ENCODE measurements at places on chromosomes 5 and 9.

GRCh38 chr5:90570034-90570433 is 11.4 kb downstream of the ADGRV1 start:
- no peak for DNase-seq

DNA sequence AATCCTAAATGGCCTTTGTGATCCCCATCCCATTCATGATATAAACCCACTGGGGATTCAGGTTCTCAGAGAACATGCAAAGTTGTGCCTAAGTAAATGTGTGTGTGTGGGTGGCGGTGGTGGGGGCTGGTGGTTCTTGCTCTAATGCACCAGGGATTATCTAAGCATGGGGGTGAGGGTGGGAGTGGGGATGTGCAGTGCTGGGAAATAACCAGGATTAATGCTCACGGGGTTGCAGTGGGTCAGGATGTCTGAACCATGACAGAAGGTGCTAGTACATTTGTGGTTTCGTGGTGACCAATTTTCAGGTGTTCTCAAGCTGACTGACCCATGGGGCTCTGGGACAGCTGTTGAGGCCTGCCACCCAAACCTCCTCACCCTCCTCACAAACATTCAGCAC is 101.0 kb downstream of the ZNF608 start:
- DNase-seq, result no peak

DNA sequence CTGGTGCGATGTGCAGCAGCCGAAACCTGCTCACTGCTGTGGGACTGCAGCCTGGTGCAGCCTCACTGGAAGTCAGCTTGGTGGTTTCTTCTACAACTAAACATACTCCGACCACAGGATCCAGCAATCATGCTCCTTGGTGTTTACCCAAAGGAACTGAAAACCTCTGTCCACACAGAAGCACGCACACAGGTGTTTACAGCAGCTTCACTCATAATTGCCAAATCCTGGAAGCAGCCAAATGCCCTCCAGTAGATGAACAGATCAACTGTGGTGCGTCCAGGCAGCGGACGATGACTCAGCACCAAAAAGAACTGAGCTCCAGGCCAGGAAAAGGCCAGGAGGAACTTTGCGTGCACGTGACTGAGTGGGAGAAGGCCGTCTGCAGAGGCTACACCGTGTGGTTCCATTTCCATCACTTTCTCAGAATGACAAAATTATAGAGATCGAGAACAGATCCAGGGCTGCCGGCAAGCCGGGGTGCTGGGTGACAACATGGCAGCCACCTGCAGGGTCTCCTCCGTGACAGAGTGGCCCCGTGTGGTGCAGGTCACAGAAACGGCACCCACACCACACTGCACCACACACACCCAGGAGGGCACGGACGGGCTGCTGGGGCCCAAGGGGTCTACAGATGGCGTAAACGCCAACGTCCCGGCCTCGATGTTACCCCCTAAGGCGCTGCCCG is 23.1 kb upstream of the NSMF start:
- peak; percentile 83 for DNase-seq

GRCh38 chr5:9329125-9329524 is 216.8 kb downstream of the SEMA5A start:
- no peak for DNase-seq

DNA sequence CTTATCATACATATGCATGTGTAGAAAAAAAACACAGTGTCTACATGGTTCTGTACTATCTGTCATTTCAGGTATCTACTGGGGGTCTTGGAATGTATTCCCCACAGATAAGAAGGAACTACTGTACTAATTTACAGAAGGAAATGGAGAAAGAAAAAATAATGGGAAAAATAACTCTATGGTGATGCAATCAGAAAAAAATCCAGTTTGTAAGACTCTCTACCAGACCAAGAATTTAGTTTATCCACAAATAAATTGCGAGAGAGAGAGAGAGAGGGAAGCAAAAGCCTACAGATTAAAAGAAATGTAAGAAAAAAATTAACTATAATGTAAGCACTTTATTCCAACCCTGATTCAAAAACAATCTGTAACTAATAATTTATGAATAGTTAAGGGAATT is 708.6 kb upstream of the ZNF608 start:
- DNase-seq, result no peak

- no peak for DNase-seq
These were observed 157.5 kb upstream of the HAPLN1 start for GRCh38 chr5:83877911-83878706.

- DNase-seq, result peak; percentile 91
These were observed at the start of gene LOX for GRCh38 chr5:122078116-122079110. Gene LOX (minus strand): TSS chr5:122078259. CDS start chr5:122077985, 274 bp downstream.

DNA sequence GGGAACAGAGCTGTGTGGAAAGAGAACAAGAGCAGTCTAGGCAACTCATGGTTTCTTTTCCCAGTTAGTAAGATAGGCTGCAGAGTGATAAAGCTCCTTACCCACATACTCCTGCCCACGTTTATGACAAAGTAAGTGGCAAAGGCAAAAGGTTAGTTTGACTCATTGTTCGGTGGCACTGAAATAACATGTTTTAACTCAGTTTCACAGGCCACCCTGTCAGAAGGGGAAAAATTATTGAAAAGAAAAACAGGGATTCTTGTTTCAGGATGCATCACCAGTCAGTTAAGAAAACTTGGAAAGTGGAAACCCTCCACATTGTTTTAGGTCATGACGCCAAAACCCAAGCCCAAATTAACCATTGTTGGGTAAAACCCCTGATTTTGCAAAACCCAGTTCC is 22.3 kb upstream of the DAB2 start:
- no peak for DNase-seq

GRCh38 chr5:168291964-168292785 is 730 bp downstream of the WWC1 start:
- DNase-seq, result no peak

DNA sequence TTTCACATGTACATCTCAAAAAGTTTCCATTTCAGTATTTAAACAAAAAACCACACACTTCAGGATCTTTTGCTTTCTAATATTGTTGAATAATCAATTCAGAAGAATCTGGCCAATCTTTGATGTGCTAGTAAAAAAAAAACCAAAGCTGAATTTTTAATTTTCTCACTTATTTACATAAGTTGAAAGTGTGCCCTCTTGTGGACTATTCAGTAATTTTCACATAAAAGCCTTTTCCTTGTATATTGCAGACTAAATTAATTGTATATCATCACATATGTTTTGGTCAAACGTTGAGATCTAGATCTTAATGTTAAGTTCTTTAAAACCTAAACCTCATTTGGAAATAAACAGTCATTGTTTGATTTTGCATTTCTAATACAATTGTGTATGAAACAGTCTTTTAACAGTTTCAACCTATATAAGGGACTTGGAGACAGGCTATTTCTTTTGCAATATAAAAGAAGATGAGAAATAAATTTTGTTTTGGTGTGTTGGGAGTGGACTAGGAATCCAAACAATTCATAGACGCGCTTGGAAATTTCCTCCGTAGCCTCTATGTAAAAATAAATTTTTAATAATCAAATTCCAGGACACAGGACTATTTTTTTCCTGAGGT is 68.1 kb downstream of the NIPBL start:
- peak; percentile 24 for DNase-seq

GRCh38 chr5:132438917-132439316 is 51.7 kb downstream of the IRF1 start:
- DNase-seq, result no peak

- DNase-seq, result no peak
These were observed 38.9 kb upstream of the STX17 start for GRCh38 chr9:99867536-99867935.

DNA sequence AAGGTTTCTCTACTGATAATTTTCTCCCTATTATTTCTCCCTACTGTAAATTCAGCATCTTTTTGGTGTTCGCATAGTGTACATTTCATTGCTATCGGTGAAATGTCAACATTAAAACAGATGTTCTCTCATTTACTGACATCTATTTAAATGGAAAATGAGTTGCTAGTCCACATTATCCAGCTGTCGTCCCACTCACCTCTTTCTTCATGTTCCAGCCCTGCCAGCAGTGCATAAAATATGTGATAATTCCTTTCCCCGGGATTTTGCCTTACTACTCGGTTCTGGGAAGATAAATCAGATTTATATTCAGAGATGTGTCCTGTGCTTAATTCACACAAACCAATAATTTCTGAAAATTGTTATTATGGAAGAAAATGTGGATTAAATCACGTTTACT is 155.8 kb downstream of the MYO10 start:
- no peak for DNase-seq

GRCh38 chr9:16335788-16336580 is 534.5 kb downstream of the BNC2 start:
- peak; percentile 95 for DNase-seq

GRCh38 chr5:120037451-120037850 is 408.1 kb downstream of the FAM170A start:
- no peak for DNase-seq

GRCh38 chr9:19660019-19660418 is 128.8 kb downstream of the SLC24A2 start:
- no peak for DNase-seq

GRCh38 chr5:100794844-100795243 is 108.2 kb downstream of the ST8SIA4 start:
- DNase-seq, result no peak

DNA sequence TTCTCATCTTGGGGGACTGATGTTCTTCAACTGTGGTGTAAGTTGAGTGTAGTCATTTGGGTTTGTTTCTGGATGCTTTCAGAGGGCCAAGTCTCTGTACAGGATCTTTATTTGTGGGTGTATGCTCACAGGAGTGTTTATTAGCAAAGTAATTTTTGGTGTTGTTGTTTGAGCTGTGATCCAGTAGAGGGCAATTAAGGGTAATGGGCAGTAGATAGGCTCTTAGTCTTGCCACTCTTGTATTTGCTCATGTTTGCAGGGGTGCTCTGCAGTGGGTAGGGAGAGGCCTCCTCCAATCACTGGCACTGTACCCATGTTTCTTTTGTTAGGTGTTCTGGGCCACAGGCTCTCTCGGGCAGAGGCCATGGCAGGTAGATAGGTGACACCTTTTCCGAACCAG is 45.9 kb upstream of the ITGA2 start:
- DNase-seq, result no peak

DNA sequence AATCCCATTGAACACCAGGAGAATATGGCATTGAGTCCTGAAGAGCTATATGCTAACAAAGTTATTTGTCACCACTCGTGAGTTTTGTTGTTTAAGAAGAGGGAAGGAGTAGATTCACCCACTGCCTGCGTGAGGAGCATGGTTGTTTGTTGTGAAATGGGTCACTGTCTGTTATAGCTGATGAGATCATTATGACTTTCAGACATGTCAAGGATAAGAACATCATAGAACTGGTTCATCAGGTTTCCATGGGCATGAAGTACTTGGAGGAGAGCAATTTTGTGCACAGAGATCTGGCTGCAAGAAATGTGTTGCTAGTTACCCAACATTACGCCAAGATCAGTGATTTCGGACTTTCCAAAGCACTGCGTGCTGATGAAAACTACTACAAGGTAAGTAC is 76.9 kb downstream of the SYK start:
- no peak for DNase-seq

DNA sequence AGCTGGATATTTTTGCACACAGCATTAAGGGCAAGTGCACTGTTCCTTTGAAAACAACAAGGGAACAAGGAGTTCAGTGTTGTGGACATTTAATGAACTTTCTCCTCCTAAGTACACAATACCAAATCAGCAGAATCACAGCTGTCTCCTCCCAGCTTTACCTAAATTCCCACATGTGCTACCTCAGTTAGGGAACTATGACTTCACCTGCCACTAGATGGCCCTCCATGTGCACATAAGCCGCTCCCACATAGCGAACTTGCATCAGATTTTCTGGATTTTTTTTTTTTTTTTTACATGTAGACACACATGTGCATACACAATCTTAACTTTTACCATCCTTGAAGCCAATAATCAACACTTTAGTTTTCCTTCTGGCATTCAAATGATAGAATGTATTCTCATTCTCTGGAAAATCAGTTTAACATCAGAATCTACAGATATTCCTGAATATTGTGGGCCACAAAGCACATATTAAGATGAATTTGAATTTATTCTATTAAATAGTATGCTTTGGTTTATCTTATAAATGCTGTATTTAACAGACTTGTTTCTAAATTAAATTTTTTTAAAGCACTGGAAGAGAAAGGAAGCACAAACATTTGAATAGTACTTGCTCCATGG is 123.6 kb downstream of the PALM2AKAP2 start:
- no peak for DNase-seq

- peak; percentile 86 for DNase-seq
These were observed 65.5 kb upstream of the HSPB3 start for GRCh38 chr5:54390015-54390414.

- DNase-seq, result no peak
These were observed 53.9 kb upstream of the IL17B start for GRCh38 chr5:149432911-149433401.

- no peak for DNase-seq
These were observed 4.4 kb downstream of the UGCG start for GRCh38 chr9:111900858-111901612.

DNA sequence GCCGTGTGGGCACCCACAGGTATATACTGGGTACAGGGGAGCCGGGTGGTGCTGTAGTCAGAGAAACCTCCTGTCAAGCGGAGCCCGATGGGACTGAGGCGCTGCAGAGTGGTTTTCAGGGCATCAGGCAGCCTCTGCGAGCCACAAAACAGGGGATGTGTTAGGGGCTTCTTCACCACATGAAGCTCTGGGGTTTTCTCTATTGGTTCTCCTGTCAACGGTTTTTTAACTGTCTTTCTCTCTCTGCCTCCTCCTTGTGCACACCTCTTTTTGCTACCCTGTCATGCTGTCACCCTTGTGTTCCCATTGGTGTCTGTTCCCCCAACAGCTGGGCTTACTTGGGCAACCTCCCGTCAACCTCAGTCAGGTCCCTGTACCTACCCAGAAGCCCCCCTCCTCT is 19.9 kb downstream of the RALGPS1 start:
- no peak for DNase-seq

GRCh38 chr5:170105642-170106611 is at the start of gene FOXI1:
Gene FOXI1 (plus strand): TSS chr5:170105897. CDS start chr5:170105958, 61 bp downstream.
- no peak for DNase-seq

DNA sequence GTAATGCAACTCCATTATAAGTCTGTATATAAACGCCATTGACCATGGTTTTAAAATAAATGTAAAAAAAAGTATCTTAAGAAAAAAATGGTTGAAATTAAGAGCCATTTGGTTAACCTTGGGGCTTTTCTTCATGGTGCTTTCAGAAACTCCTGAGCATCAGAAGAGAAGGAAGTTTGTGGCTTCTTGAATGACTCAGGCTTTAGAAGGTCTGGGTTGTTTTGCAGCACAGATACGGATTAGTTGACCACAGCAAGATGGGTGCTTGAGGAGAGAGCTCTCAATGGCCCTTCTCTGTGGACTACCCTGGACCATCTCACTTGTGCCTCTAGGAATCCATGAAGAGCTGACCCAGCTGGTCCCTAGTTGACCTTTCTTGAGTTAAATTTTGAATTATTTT is 189.5 kb downstream of the TMEM38B start:
- no peak for DNase-seq

DNA sequence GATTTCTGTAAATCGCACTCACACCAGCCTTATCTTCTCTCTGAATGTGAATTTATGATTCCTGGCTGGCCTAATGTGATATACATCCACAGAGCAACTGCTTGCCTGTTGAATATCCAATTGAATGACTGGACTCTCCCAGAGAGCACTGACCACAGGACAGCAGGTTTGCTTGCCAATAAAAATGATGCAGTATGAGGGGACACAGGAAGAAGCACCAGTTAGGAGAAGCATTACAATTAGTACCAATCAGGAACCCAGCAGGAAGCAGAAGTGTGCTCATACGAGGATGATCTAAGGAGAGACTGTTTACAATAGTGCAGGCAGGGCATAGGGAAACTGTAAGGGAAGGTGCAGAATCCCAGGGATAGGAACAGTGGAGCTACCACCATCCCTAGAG is 127.2 kb upstream of the ZNF366 start:
- DNase-seq, result no peak

GRCh38 chr5:39430461-39430860 is 5.7 kb upstream of the DAB2 start:
- DNase-seq, result no peak
